Melanocyte of skin (primary cell): ENCODE measurements at places on chromosomes 1 and 21. TPM values are rescaled to one million over a fixed set of nuclear protein-coding genes. Genes with fewer than 3 reads are reported as not detected.

The CHRM3 gene
- total RNA-seq = 0.34 and 0.73 TPM in 2 replicates

The SYNJ1 gene
- total RNA-seq = 9.7 and 14.2 TPM in 2 replicates

The IFI44L gene
- total RNA-seq = 174 and 287 TPM in 2 replicates

The ANGPTL3 gene
- total RNA-seq = not detected in 2 replicates

The MFAP2 gene
- 17.6 and 26.2 TPM in 2 replicates for total RNA-seq

The SLC25A24 gene
- 52.9 and 55.4 TPM in 2 replicates for total RNA-seq

The RXRG gene
- total RNA-seq = 6.9 and 8.4 TPM in 2 replicates

The PHLDA3 gene
- 18.4 and 40.6 TPM in 2 replicates for total RNA-seq

The KLF17 gene
- under 0.01 TPM in 1 of 2 replicates, not detected in the other for total RNA-seq

The FAM72C gene
- 1.5 and 1.7 TPM in 2 replicates for total RNA-seq

The FAM177B gene
- not detected in 2 replicates for total RNA-seq

The LCA5L gene
- total RNA-seq = 0.33 and 0.46 TPM in 2 replicates

The OR2L2 gene
- under 0.01 TPM in 1 of 2 replicates, not detected in the other for total RNA-seq

The CASQ1 gene
- not detected in 2 replicates for total RNA-seq

The FLG2 gene
- not detected in 2 replicates for total RNA-seq

The FBXO44 gene
- 23.3 and 24.1 TPM in 2 replicates for total RNA-seq

The FAM167B gene
- 28.5 and 30.3 TPM in 2 replicates for total RNA-seq

The SPSB1 gene
- total RNA-seq = 29.6 and 30.2 TPM in 2 replicates

The KRTAP20-2 gene
- not detected in 2 replicates for total RNA-seq

The C1orf53 gene
- 3.4 and 5.1 TPM in 2 replicates for total RNA-seq

The CNKSR1 gene
- 0.34 TPM in 1 of 2 replicates, not detected in the other for total RNA-seq

The SPRR2F gene
- not detected in 2 replicates for total RNA-seq

The MRPS14 gene
- total RNA-seq = 20.3 and 25.6 TPM in 2 replicates

The S1PR1 gene
- total RNA-seq = under 0.01 TPM in 1 of 2 replicates, not detected in the other

The KIF26B gene
- 3.3 and 4.1 TPM in 2 replicates for total RNA-seq

The ATXN7L2 gene
- 2.5 and 3.7 TPM in 2 replicates for total RNA-seq

The SOD1 gene
- 226 and 303 TPM in 2 replicates for total RNA-seq

The FCRL3 gene
- not detected in 2 replicates for total RNA-seq

The PLPPR5 gene
- total RNA-seq = 0.34 and 1.1 TPM in 2 replicates

The VHLL gene
- not detected in 2 replicates for total RNA-seq

The SLC9C2 gene
- total RNA-seq = not detected in 2 replicates

The S100A14 gene
- not detected in 2 replicates for total RNA-seq

The FASLG gene
- not detected in 2 replicates for total RNA-seq

The RASAL2 gene
- total RNA-seq = 32.0 and 36.3 TPM in 2 replicates

The SYCP1 gene
- total RNA-seq = not detected in 2 replicates

The HUNK gene
- total RNA-seq = under 0.01 and 0.73 TPM in 2 replicates

The DNAI4 gene
- total RNA-seq = 1.00 and 3.7 TPM in 2 replicates

The CD53 gene
- total RNA-seq = 0.33 TPM in 1 of 2 replicates, not detected in the other

The ABCB10 gene
- 9.3 and 13.1 TPM in 2 replicates for total RNA-seq

The F13B gene
- total RNA-seq = not detected in 2 replicates
